GM12878 (cell line): ENCODE measurements at places on chromosomes 5 and 9. TPM values are rescaled to one million over a fixed set of nuclear protein-coding genes. Genes with fewer than 3 reads are reported as not detected.

DNA sequence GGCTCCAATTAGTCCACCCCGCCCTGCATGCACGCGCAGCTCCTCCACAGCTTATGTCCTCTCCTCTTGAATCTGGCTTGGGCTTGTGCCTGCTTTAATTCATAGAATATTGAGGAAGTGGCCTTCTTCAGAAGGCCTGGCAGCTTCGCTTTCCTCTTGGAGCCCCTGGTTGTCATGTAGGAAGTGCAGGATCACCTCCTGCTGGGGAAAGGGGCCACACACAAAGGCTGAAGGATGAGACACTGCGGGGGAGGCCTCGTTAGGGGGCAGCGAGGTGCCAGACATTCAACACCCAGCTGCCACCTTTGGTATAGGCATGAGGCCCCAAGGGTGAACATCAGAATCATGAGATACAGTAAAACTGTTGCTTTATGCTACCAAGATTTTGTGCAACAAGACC, 2.7 kb upstream of the CNOT6 start:
- H3K4me3 ChIP-seq, result no peak overlapping the region
- H3K36me3 ChIP-seq, result peaks cover 4% of the 10 kb centered on the region; the same call in 1 of the 2 replicates
- no peak for DNase-seq
- H3K27ac ChIP-seq, result no peak overlapping the region

DNA sequence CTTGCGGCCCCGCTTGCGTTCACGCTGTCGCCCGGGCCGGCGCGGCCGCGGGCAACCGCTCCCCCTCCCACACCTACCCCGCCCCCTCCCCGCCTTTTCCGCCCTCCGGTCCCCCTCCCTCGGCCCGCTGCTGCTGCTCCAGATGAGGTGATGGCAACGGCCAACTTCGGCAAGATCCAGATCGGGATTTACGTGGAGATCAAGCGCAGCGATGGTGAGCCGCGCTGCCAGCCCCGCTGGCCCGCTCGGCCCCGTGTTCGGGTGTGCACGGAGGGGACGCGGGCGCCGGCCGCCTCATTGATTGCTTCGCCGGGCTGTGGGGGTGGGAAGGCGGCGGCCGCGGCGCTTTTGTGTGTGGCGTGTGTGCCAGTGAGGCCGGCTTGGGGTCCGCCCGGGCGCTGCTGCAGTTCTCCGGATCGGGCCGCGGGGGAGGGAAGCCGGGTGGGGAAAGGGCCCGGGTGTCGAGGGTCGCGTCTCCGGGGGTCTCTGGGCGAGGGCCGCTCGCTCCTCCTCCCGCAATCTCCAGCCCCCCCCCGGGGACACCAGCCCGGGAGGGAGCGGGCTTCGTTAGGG, 403 bp downstream of the KIF2A start:
- H3K4me3 ChIP-seq, result peak overlapping the region; percentile 93
- H3K36me3 ChIP-seq, result no peaks in the 10 kb centered on the region
- peak overlapping the region; percentile 67 for H3K27ac ChIP-seq
- peaks cover 9% of the 10 kb centered on the region for H3K4me1 ChIP-seq

GRCh38 chr9:87713278-87713987, 12.5 kb upstream of the CTSL start:
- H3K36me3 ChIP-seq, result no peaks in the 10 kb centered on the region; the same call in 1 of the 2 replicates
- H3K27me3 ChIP-seq, result no peaks in the 10 kb centered on the region; the same call in 1 of the 2 replicates
- H3K27ac ChIP-seq, result no peak overlapping the region
- H3K4me1 ChIP-seq, result peaks cover 11% of the 10 kb centered on the region; the same call in 1 of the 2 replicates

- peaks cover 4% of the 10 kb centered on the region for H3K4me1 ChIP-seq
- DNase-seq, result no peak
- H3K27ac ChIP-seq, result no peak overlapping the region
- H3K4me3 ChIP-seq, result peak overlapping the region; percentile 67; the same call in 1 of the 2 replicates
- no peaks in the 10 kb centered on the region; the same call in none of the 2 replicates for H3K36me3 ChIP-seq
Measured at GRCh38 chr5:138438003-138438723, 694 bp upstream of the REEP2 start.

DNA sequence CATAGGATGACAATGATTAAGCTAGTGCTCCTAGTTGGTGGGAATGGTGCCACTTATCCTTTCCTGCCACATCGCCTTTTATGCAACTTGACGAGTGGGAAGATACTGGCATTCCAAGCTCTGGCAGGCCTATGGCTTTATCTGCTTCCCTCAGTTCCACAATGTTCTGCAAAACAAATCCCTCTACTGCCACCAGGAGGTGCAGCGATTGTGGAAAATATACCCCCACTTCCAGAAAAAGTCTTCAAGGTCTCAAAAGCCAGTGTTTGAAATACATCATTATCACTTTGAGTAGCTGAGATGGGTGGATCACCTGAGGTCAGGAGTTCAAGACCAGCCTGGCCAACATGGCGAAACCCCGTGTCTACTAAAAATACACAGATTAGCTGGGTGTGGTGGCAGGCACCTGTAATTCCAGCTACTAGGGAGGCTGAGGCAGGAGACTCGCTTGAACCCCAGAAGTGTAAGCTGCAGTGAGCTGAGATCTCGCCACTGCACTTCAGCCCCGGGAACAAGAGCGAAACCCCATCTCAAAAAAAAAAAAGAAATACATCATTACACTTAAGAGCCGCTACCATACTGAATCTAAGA, 3.4 kb downstream of the CLINT1 start:
- H3K27me3 ChIP-seq, result no peaks in the 10 kb centered on the region
- peaks cover 11% of the 10 kb centered on the region for H3K4me1 ChIP-seq
- DNase-seq, result no peak
- no peak overlapping the region for H3K27ac ChIP-seq
- H3K4me3 ChIP-seq, result no peak overlapping the region
- no peaks in the 10 kb centered on the region; the same call in 1 of the 2 replicates for H3K36me3 ChIP-seq

GRCh38 chr9:109335929-109336328, 15.1 kb upstream of the EPB41L4B start:
- no peak overlapping the region for H3K27ac ChIP-seq
- H3K36me3 ChIP-seq, result no peaks in the 10 kb centered on the region
- H3K27me3 ChIP-seq, result no peaks in the 10 kb centered on the region; the same call in 1 of the 2 replicates

DNA sequence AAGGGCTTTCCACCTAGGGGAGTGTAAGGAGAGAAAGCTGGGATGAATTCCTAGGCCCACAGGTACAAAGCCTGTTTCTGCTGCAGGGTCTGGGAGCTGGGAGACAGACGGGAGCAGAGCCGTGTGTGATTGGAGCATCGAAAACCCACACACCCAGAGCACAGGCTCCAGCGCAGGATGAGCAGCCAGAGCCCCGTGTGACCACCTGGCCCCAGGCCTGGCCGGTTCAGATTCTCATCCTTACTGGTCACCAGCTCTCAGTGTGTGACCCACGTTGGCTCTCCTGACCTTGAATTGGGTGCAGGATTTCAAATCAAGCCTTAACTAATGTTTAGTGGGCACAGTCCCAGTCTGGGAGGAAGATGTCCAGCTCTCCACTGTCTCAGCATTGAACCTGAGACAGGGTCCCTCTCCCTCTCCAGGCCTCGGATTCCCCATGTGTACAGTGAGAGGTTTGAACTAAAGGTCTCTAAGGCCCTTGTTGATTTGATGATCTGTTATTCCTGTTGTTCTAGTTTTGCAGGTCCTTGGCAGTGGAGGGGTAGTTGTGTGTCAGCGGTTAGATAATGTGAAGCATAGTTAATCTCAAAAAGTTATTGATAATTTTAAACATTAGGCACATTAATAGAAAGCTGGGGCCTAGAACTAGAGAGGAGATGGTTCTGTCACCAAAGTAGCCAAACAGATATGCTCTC, 50.1 kb downstream of the PPARGC1B start:
- H3K36me3 ChIP-seq, result no peaks in the 10 kb centered on the region
- no peak for DNase-seq
- H3K4me3 ChIP-seq, result no peak overlapping the region
- H3K27ac ChIP-seq, result peak overlapping the region; percentile 60
- peaks cover 66% of the 10 kb centered on the region for H3K4me1 ChIP-seq
- H3K27me3 ChIP-seq, result no peaks in the 10 kb centered on the region

DNA sequence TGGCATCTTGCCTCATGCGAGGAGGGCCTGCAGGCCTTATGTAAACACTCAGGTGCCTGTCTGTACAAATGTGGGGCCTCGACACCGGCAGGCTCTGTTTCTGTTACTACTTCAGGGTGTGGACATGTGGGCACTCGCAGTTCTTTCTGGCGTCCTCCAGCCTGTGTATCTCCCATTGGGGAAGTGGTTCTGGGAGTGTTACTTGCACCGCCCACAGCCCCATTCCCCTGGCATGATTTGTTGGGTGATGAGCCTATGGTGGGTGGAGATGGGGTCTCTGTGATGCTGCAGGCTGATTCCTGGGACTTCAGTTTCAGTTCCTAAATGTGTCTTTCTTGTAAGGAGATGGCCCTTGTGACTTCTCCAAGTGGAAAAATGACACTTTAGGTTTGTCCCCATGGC, 82.1 kb upstream of the PITX1 start:
- H3K4me3 ChIP-seq, result no peak overlapping the region
- DNase-seq, result no peak
- H3K27ac ChIP-seq, result no peak overlapping the region
- no peaks in the 10 kb centered on the region for H3K4me1 ChIP-seq
- H3K27me3 ChIP-seq, result peaks cover 4% of the 10 kb centered on the region

DNA sequence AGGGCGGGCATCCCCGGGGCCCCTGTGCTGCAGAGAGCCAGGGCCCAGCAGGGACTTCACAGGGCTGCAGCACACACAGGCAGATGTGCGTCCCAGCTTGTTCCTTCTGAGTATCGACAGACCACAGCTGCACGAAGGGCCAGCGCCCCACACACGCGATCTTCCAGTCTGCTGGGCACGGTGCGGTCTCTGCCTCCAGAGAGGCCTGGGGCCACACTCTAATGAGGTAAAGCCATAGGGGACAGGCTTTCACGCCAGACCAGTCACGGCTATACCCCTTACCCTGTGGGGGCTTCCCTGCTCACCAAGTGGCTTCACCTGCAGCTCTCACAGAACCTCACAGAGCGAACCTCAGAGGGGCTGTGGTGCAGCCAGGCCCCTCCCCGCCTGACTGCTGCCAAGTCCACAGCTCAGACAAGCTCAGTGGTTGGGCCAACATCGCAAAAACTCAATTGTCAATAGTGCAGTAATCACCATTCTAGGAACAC, 82.2 kb downstream of the SHB start:
- H3K4me1 ChIP-seq, result peaks cover 8% of the 10 kb centered on the region; the same call in 1 of the 2 replicates
- DNase-seq, result no peak
- H3K36me3 ChIP-seq, result no peaks in the 10 kb centered on the region
- no peak overlapping the region for H3K27ac ChIP-seq
- H3K4me3 ChIP-seq, result no peak overlapping the region
- H3K27me3 ChIP-seq, result no peaks in the 10 kb centered on the region

- peak; percentile 23 for DNase-seq
- H3K4me1 ChIP-seq, result peaks cover 12% of the 10 kb centered on the region
- peak overlapping the region; percentile 53; the same call in 1 of the 2 replicates for H3K27ac ChIP-seq
- H3K36me3 ChIP-seq, result no peaks in the 10 kb centered on the region
- no peaks in the 10 kb centered on the region for H3K27me3 ChIP-seq
Measured at GRCh38 chr5:126852091-126852571, 75.2 kb downstream of the LMNB1 start.

- H3K27ac ChIP-seq, result no peak overlapping the region
- no peak for DNase-seq
- H3K4me3 ChIP-seq, result no peak overlapping the region
- no peaks in the 10 kb centered on the region for H3K27me3 ChIP-seq
Measured at GRCh38 chr5:98121036-98121936, 652.2 kb upstream of the RGMB start.

DNA sequence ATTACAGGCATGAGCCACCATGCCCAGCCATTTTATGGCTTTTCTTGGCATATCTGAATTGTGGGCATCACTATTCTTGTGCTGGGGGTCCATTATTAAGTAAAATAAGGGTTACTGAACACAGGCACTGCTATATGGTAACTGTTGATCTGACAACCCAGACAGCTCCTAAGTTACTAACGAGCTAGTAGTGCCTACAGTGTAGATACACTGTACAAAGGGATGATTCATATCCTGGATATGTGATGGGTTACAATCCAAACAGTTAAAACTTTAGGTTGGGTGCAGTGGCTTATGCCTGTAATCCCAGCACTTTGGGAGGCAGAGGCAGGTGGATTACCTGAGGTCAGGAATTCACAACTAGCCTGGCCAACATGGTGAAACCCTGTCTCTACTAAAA, 4.3 kb downstream of the CD14 start:
- no peak for DNase-seq
- no peak overlapping the region for H3K4me3 ChIP-seq
- H3K27ac ChIP-seq, result no peak overlapping the region
- H3K4me1 ChIP-seq, result peaks cover 13% of the 10 kb centered on the region

DNA sequence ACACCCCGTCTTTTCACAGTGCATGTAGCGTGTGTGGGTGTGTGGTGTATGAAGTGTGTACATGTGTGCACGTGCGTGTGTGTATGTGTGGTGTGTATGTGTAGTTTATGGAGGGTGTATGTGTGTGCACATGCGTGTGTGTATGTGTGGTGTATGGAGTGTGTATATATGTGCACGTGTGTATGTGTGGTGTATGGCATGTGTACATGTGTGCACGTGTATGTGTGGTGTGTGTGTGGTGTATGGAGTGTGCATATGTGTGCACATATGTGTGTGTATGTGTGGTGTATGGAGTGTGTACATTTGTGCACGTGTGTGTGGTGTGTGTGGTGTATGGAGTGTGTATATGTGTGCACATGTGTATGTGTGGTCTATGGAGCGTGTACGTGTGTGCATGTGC, 13.2 kb downstream of the MYMK start:
- no peak overlapping the region for H3K27ac ChIP-seq
- no peaks in the 10 kb centered on the region for H3K4me1 ChIP-seq
- H3K36me3 ChIP-seq, result no peaks in the 10 kb centered on the region
- no peak overlapping the region for H3K4me3 ChIP-seq
- H3K27me3 ChIP-seq, result no peaks in the 10 kb centered on the region

- H3K27me3 ChIP-seq, result no peaks in the 10 kb centered on the region
- H3K27ac ChIP-seq, result peak overlapping the region; percentile 47
- H3K4me1 ChIP-seq, result peaks cover 9% of the 10 kb centered on the region
- peaks cover 10% of the 10 kb centered on the region for H3K36me3 ChIP-seq
- DNase-seq, result peak; percentile 66
Measured at GRCh38 chr9:4987961-4988421, 2.9 kb downstream of the JAK2 start.

- H3K36me3 ChIP-seq, result no peaks in the 10 kb centered on the region
- no peaks in the 10 kb centered on the region for H3K27me3 ChIP-seq
- H3K4me3 ChIP-seq, result no peak overlapping the region
- no peak for DNase-seq
Measured at GRCh38 chr9:16918920-16919319, 48.5 kb upstream of the BNC2 start.

Gene TMCO6
- total RNA-seq, result 15.5 and 21.6 TPM in 2 replicates

Gene PCDHB16
- total RNA-seq, result not detected in 2 replicates

Gene DPYSL3
- 0.77 and 1.4 TPM in 2 replicates for total RNA-seq

Gene IFNA8
- total RNA-seq, result not detected in 2 replicates

Gene JADE2
- 66.1 and 67.0 TPM in 2 replicates for total RNA-seq

Gene ASTN2
- 6.9 and 7.5 TPM in 2 replicates for total RNA-seq

Gene CDHR2
- total RNA-seq, result 0.21 and 0.46 TPM in 2 replicates

Gene BTNL8
- total RNA-seq, result not detected in 2 replicates
